ENCODE measurements at places on chromosomes 12 and 14.

- no peak for DNase-seq
Measured at GRCh38 chr12:59075968-59076490, 155.7 kb upstream of the LRIG3 start.

- DNase-seq, result no peak
Measured at GRCh38 chr12:47367912-47368537, 288.3 kb upstream of the AMIGO2 start.

- DNase-seq, result no peak
Measured at GRCh38 chr14:46404865-46405811, 246.4 kb downstream of the RPL10L start.

DNA sequence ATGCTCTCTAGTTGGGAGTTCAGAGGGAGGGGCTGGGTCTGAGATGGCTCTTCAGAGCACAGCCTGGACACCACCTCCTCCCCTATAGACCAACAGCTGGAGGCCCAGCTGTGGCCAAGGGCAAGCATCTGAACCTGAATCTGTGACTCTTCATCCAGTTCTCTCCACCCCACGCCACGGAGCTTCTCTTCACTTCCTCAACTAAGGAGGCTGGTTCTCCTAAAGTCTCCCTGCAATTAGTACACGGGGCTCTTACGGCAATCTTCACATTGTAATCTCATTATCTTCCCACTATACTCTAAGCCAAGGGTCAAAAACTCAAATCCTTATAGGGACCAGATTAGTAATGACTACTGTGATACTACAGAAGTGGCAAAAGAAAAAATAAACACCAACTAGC lies 9.8 kb downstream of the NRDE2 start:
- DNase-seq, result no peak

DNA sequence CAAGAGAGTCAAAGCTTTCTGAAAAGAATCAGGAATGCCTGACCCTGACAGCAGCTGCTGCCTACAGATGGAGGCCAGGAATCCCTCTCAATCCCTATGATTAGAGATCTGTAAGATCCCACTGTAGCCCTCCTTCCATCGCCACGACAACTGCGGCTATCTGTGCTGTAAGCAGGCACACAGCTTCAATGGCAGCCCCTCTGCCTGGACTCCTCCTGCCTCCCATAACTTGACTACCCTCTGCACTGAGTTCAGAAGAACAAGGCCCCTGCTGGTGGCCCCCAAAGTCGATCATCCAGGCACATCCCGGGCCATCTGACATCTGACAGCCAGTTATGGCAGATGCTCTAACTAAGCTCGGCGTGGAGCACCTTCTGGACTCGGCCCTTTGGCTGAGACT lies 2.9 kb downstream of the CLMN start:
- no peak for DNase-seq

DNA sequence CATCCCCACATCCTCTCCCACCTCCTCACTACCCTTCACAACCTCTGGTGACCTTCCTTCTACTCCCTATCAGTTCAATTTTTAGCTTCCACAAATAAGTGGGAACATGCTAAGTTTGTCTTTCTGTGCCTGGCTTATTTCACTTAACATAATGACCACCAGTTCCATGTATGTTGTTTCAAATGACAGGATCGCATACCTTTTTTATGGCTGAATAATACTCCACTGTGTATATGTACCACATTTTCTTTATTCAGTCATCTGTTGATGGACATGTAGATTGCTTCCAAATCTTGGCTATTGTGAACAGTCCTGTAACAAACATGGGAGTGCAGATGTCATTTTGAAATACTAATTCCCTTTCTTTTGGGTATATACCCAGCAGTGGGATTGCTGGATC lies 98.7 kb downstream of the TRMT5 start:
- DNase-seq, result no peak

- no peak for DNase-seq
Measured at GRCh38 chr14:97336816-97337215, 539.6 kb downstream of the VRK1 start.

DNA sequence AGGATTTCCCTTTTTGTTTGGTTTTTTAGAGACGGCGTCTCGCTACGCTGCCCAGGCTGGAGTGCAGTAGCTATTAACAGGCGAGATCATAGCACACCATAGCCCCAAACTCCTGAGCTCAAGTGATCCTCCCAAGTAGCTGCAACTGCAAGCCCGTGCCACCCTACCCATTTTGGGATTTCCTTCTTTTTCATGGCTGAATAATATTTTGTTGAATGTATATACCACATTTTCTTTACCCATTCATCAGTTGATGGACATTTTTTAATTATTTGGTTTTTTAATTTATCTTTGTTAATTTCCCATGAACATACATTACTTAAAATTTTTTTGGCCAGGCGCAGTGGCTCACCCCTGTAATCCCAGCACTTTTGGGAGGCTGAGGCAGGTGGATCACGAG lies 15.2 kb downstream of the PITPNM2 start:
- no peak for DNase-seq

Measured in ELR (cell line).